ENCODE measurements at places on chromosomes 11 and 22.

DNA sequence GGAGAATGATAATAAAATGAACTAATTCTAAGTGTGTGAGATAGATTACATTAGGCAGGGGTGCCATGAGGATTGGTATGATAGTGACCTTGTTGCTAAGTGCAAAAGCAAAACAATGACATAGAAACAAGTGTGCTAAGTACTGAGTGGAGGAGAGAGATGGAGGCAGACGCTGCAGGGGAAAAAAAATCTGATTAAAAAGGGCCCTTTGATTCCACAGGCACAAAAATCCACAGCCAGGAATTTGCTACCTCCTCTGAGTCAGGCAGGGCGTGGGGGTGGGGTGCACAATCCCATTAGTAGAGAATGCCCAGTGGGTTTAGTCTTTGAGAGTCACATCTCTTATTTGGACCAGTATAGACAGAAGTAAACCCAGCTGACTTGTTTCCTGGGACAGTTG lies at the start of gene CNTF:
Gene CNTF, plus strand, starts transcription at position 322 of the 400 bp plus-strand sequence. CDS start 88 bp downstream, outside the sequence.
- DNase-seq: no peak

GRCh38 chr22:49536571-49537131 lies 291.0 kb downstream of the BRD1 start:
- DNase-seq: no peak

DNA sequence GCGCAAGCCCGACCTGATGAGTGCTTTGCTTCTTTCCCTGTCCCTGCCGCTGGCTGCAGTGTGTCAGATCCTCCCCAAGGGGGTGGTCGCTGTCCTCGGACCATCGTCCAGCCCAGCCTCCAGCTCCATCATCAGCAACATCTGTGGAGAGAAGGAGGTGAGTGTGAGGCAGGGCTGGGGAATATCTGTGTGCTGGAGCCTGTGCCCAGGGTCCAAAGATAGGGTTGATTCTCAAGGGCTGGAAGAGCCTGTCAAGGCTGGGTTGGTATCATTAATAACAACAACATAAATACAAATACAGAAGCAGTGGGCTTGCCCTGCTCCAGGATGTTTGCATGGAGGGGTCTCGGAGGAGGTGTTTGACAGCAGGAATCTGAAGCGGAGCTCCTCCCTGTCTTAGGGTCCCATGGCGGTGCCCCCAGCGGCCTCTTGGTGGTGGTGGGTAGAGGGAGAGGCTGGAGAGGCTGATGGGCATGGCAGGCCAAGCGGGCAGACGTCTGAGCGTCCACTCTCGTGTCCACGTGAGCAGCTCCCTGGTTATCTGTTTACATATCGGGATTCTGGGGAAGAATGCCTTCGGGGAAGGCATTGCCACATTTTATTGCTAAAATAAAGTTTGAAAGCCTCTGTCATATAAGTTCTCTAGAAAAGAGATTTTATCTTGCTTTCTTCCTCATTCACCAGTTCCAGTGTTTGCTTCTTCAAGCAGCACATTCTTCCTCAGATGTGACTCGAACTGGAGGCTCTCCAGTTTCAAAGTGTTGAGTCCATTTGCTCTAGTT lies 208.4 kb upstream of the TBCEL start:
- DNase-seq: no peak

GRCh38 chr11:110130642-110131238 lies 37.5 kb downstream of the ZC3H12C start:
- DNase-seq: no peak

GRCh38 chr11:121688860-121689614 lies 236.3 kb upstream of the SORL1-AS1 start:
- DNase-seq: no peak

All from renal cortex interstitium (tissue), 15 donors.